ENCODE measurements at places on chromosomes 16 and 17.
A peak's percentile ranks its signal among the peaks of the same experiment; 100 is the strongest.

DNA sequence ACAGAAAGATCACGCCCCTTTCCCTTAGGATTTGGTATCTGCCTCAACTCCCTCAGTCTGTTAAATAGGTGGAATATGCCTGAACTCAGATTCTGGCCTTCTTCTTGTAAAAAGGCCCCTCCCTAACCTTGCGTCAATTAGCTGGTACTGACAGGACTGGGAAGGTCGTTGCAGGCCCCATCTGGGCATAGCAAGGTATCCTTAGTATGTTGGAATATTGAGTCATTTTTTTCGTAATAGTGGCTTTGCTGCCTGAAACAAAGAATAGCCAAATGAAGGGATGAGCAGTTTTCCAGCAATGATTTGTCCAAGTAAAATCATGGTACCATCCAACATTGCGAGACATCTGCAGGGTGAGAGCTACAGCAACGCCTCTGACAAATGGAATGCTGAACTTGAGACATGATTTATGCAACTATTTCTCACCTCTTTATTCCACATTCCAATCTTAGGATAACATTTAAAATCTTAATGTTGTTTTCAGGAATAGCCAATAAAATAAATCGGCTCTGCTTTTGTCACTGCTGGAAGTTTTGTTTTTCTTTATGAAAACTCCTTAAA lies 39.3 kb upstream of the BRD7 start:
- H3K4me3 ChIP-seq = no peak overlapping the region
- no peak for DNase-seq
- H3K27ac ChIP-seq = no peak overlapping the region

GRCh38 chr16:80433623-80434022 lies 107.2 kb upstream of the DYNLRB2 start:
- H3K4me3 ChIP-seq = no peak overlapping the region
- H3K36me3 ChIP-seq = no peaks in the 10 kb centered on the region
- no peaks in the 10 kb centered on the region for H3K4me1 ChIP-seq
- H3K27ac ChIP-seq = no peak overlapping the region

GRCh38 chr16:85398050-85398451 lies 215.1 kb upstream of the GSE1 start:
- H3K27me3 ChIP-seq = no peaks in the 10 kb centered on the region
- H3K4me1 ChIP-seq = peaks cover 38% of the 10 kb centered on the region
- H3K27ac ChIP-seq = no peak overlapping the region
- no peaks in the 10 kb centered on the region for H3K36me3 ChIP-seq
- DNase-seq = no peak

DNA sequence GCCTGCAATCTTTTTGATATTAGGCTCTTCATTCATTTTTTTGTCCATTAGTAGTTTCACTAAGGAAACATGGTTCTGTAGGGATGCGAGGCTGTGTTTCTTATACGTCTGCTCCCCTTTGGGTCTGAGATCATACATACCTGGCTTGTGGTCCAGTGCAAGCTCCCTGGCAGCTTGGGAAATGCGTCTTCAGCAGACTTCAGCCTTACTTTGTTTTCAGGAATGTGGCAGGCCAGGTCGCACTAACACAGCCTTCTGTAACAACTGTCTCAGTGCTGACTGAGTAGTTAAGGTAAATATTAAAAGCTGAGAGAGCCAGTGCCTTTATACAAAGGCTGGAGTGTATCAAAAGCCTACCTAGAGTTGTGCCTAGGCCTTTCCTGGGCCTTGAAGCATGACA lies 970.5 kb upstream of the EEF2KMT start:
- no peaks in the 10 kb centered on the region for H3K36me3 ChIP-seq
- no peaks in the 10 kb centered on the region for H3K4me1 ChIP-seq
- no peak for DNase-seq
- no peaks in the 10 kb centered on the region for H3K27me3 ChIP-seq
- no peak overlapping the region for H3K4me3 ChIP-seq

DNA sequence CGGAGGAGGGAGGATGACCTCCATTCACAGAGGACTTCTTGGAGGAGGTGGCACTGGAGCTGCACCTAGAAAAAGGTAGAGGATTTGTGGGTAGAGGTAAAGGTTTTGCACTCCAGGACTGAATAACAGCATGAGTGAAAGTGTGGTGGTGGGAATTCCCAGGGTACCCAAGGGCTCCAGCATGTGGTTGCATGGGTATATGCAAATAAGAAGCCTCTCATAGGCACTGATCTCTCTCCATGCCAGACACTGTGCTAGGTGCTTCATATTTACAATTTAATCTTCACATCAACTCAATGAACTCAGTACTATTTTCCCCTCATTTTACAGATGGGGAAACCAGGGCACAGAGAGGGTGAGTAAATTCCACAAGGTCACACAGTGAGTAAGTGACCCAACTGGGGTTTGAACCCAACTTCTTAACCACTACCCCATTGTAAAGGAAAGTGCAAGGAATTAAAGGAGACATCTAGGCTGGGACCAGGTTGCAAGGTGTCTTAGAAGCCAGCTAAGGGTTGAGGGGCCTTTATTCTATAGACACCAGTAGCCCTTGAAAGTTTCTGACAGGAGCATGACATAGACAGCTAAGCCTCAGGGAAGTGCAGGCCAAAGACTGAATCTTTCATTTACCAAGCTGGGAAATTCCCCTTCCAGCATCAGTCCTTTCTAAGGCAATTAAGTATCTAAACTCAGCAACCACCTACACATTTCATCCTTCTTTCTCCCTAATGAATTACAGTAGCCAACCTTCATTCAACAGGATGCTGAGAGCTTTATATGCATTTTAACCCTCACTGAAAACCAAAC lies 21.3 kb downstream of the SCNN1B start:
- no peak overlapping the region for H3K4me3 ChIP-seq
- H3K27ac ChIP-seq = no peak overlapping the region
- no peaks in the 10 kb centered on the region for H3K27me3 ChIP-seq
- no peaks in the 10 kb centered on the region for H3K4me1 ChIP-seq
- no peak for DNase-seq
- H3K36me3 ChIP-seq = no peaks in the 10 kb centered on the region

GRCh38 chr16:21301895-21302291 lies 23.8 kb upstream of the CRYM start:
- no peaks in the 10 kb centered on the region for H3K36me3 ChIP-seq
- peaks cover 12% of the 10 kb centered on the region for H3K4me1 ChIP-seq
- peak overlapping the region; percentile 70 for H3K4me3 ChIP-seq
- DNase-seq = no peak

GRCh38 chr17:34110315-34110714 lies 144.8 kb upstream of the CCL2 start:
- no peak overlapping the region for H3K4me3 ChIP-seq
- H3K27me3 ChIP-seq = no peaks in the 10 kb centered on the region
- H3K36me3 ChIP-seq = no peaks in the 10 kb centered on the region
- DNase-seq = no peak
- no peaks in the 10 kb centered on the region for H3K4me1 ChIP-seq

DNA sequence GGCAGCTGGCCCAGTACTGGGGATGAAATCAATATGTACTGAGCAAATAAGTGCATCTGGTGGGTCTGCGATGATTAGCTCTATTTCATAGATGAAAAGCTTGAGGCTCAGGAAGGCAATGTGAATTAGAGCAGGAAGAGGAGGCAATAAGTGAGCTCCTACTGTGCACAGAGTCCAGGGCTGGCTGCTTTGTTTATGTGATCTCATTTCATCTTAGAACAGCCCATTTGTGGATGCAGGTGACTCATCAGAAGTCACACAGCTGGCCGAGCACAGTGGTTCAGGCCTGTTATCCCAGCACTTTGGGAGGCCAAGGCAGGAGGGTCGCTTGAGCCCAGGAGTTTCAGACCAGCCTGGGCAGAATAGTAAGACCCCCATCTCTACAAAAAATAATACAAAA lies 7.1 kb downstream of the TMEM114 start:
- no peak overlapping the region for H3K4me3 ChIP-seq
- H3K27me3 ChIP-seq = peaks cover 12% of the 10 kb centered on the region
- no peak overlapping the region for H3K27ac ChIP-seq
- no peaks in the 10 kb centered on the region for H3K36me3 ChIP-seq
- no peaks in the 10 kb centered on the region for H3K4me1 ChIP-seq

GRCh38 chr17:45681706-45682105 lies 102.4 kb upstream of the CRHR1 start:
- H3K27me3 ChIP-seq = no peaks in the 10 kb centered on the region
- H3K4me1 ChIP-seq = no peaks in the 10 kb centered on the region
- H3K36me3 ChIP-seq = no peaks in the 10 kb centered on the region
- no peak overlapping the region for H3K4me3 ChIP-seq

DNA sequence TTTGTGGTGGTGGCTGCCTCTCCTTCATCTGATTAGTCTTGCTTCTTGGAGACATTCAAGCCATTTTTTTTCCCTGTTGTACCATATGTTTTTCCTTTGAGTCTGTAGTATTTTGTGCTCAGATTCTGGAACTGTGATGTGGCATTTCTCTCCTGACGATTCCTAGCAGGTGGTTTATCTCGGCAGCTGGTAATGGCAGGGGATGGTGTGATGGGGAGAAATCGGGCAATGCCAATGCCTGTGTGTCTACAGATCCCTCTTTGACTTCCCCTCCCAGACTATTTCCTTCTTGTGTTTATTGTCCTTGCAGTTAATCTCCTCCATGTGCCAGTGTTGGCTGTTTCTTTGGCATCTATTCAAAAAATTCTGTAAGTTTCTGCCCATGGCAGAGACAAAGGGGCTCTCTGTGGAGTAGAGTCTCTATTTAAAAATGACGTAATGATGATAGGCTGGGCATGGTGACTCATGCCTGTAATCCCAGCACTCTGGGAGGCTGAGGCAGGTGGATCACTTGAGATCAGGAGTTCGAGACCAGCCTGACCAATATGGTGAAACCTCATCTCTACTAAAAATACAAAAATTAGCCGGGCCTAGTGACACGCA lies 90.2 kb upstream of the ERCC4 start:
- no peaks in the 10 kb centered on the region for H3K36me3 ChIP-seq
- no peaks in the 10 kb centered on the region for H3K4me1 ChIP-seq
- H3K27ac ChIP-seq = no peak overlapping the region
- H3K27me3 ChIP-seq = no peaks in the 10 kb centered on the region
- DNase-seq = no peak

DNA sequence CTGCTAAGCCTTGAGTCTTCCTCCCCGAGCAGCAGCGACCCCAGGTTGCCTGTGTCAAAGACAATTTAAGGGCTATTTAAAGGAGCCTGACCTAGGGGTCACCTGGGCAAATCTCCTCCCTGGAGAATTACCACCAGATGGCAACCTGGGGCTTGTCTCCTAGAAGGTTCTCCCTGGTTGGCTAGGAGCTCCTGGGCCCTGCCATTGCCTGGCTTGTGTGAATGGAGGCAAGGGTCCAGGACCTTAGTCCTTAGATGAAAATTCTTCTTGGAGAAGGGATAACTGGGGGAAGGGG lies 51.3 kb upstream of the TAC4 start:
- no peaks in the 10 kb centered on the region for H3K36me3 ChIP-seq
- peaks cover 73% of the 10 kb centered on the region for H3K27me3 ChIP-seq
- DNase-seq = no peak
- no peak overlapping the region for H3K4me3 ChIP-seq

DNA sequence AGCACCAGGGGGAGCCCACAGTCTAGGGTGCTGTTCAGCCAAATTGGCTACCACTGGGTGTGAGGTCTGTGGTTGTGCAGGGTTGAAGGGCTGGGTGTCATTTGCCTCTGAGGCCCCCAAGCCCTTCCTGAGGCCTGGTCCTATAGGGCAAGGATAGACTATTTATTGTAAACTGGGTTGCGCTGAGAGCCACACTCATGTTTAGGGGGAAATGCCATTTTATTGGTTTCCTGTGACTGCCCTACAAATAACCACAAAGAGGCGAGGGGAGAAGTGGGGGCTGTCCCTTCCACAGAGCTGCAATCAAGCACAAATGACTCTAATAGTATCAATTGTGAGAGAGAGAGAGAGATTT lies 3.6 kb upstream of the ZCCHC14 start:
- H3K27me3 ChIP-seq = no peaks in the 10 kb centered on the region
- H3K4me1 ChIP-seq = peaks cover 15% of the 10 kb centered on the region
- no peaks in the 10 kb centered on the region for H3K36me3 ChIP-seq
- DNase-seq = no peak
- no peak overlapping the region for H3K27ac ChIP-seq
- H3K4me3 ChIP-seq = no peak overlapping the region

DNA sequence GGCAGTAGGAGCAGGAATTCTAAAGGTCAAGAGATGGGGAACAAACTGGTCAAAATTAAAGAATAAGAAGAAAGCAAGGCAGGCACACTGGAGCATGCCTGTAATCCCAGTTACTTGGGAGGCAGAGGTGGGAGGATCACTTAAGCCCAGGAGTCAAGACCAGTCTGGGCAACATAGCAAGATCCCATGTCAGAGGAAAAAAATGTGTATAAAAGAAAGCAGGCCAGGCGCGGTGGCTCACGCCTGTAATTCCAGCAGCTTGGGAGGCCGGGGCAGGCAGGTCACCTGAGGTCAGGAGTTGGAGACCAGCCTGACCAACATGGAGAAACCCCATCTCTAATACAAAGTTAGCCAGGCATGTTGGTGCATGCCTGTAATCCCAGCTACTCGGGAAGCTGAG lies 43.9 kb downstream of the ZNF207 start:
- DNase-seq = no peak
- no peaks in the 10 kb centered on the region for H3K4me1 ChIP-seq
- H3K27ac ChIP-seq = no peak overlapping the region
- no peak overlapping the region for H3K4me3 ChIP-seq

- peak overlapping the region; percentile 74 for H3K4me3 ChIP-seq
- peaks cover 6% of the 10 kb centered on the region for H3K4me1 ChIP-seq
- H3K36me3 ChIP-seq = no peaks in the 10 kb centered on the region
- DNase-seq = no peak
Measured at GRCh38 chr16:30570636-30571444, 674 bp downstream of the ZNF688 start.

GRCh38 chr16:84332975-84333684 lies 35.2 kb upstream of the ATP2C2 start:
- no peak overlapping the region for H3K27ac ChIP-seq
- H3K36me3 ChIP-seq = no peaks in the 10 kb centered on the region
- no peak for DNase-seq
- H3K4me1 ChIP-seq = no peaks in the 10 kb centered on the region

DNA sequence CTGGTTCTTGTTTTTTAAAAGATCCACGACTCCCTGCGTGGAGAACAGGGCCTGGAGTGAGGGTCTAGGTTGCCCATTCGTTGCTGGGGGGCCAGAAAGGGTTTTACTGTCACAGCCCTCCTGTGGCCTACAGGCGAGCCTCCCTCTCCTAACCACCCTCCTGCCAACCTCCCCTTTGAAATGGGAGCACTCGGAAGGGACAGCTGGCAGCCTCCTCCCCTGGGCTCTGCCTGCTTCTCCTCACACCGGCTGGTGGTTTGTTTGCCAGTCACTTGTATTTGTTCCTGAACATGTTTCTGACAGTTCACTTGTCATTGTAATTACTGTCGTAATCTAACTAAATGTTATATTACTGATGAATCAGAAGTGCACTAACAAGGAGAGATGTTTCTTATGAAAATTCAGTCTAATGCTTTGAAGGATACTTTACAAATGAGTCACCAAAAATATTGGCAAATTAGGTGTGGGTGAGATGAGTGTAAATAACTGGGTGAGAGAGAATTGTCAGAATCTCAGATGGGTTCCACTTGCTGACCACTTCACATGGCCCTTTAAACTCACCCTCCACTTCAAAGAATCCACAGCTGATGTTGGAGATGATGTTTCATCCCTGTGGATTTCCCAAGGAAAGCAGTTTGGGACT lies 2.7 kb upstream of the SPPL2C start:
- H3K27me3 ChIP-seq = peaks cover 4% of the 10 kb centered on the region
- DNase-seq = peak; percentile 7
- H3K36me3 ChIP-seq = no peaks in the 10 kb centered on the region
- H3K27ac ChIP-seq = no peak overlapping the region

Data from astrocyte (in vitro differentiated cells and primary cell).